Endothelial cell (in vitro differentiated cells): ENCODE measurements at places on chromosomes 16 and 17.

DNA sequence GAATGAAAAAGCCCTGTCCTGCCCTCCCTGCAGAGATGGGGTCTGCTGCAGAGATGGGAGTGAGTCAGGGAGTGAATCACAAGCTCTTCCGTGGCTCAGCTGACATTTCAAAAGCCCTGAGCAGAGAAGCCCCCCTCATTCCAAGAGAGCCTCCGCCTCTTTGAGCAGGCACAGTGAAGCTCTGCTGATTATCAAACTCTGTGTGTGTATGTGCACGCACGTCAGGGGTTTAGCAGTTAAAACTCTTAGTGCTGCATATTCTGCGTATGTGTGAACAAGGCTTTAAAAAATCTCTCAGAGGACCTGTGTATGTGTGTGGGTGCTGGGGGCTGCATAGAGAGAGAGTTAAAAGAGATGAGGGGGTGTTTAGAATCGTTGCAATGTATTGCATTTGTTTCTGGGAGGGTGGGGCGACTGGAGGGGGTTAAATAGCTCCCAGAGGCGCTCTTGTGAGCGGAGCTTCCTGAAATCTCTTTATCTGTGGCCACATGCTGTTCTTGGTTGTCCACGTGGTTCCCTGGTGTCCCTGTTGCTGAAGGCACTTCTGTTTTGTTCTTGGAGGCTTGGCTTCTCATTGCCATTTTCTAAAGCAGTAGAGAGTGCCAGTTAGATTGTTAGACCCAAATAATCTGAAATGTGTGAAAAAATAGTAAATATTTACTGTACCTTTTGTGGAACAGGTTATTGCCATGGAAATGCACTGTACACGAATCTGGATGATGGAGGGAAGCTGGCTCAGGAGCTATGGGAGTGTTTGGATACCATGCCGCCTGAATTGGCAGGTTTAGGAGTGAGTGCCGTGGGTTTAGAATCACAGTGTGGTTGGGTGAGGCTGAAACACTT is 116.6 kb downstream of the PRKCB start:
- DNase-seq, result no peak

DNA sequence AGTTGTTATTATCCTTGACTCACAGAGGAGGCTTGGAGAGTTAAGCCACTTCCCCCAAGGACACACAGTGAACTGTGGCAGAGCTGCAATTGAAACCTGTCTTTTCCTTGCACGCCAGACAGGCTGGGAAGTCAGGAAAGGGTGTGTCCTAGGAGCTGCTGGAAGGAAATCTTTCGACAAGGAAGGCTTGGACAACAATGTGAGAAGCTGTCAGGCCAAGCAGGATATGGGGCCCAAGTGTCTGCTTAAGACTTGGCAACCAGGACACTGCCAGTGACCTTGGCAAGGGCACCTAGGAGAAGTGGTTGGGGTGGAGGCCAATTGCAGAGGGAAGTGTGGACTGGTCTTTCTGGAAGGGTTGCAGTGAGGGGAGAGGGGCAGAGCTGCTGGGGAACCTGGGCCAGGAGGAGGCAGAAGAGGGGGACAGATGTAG is 2.1 kb upstream of the CAMKK1 start:
- DNase-seq, result no peak

GRCh38 chr16:79685871-79686270 is 85.3 kb upstream of the MAF start:
- no peak for DNase-seq

GRCh38 chr16:49340466-49340865 is 33.1 kb upstream of the C16orf78 start:
- DNase-seq, result no peak

- no peak for DNase-seq
Measured at GRCh38 chr17:78526231-78527025, 50.8 kb downstream of the DNAH17 start.

DNA sequence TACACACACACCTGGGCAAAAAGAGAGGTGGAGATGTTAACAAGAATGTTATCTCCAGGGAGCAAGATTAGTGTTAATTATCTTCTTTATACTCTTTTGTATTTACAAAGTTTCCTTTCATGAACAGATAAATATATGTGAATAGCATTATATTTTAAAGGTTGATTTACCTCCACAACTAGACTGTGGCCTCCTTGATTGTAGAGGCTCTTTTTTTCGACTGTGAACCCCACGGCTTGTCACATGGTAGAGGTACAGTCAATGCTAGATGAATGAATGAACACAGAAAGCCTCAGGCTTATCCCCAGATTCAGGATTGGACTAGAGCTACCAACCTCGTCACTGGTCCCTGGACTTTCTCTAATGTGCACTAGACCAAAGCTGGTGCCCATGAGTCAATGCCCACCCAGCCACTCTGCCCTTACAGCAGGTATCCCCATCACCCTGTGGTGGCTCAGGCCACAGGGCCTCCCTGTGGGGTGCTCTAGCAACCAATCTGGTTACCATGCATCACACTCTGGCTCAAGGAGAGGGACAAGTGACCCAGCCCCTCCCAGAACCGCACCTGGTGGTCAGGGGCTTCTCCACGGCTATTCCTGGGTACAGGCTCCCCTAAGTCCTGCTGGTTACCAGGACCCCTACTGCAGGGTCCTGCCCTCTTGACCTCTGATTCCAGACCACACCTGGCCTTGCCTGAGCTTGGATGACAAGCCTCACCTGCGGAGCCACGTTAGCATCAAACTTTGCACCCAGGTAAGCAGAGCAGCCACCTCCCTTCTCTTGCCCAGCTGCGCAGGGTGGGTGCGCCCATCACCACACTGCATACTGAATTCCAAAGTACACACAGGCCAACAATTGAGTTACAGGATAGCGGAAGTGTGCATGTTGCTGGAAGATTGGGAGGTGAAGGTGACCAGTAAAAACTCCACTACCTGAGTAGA is 101.0 kb downstream of the CDYL2 start:
- no peak for DNase-seq

DNA sequence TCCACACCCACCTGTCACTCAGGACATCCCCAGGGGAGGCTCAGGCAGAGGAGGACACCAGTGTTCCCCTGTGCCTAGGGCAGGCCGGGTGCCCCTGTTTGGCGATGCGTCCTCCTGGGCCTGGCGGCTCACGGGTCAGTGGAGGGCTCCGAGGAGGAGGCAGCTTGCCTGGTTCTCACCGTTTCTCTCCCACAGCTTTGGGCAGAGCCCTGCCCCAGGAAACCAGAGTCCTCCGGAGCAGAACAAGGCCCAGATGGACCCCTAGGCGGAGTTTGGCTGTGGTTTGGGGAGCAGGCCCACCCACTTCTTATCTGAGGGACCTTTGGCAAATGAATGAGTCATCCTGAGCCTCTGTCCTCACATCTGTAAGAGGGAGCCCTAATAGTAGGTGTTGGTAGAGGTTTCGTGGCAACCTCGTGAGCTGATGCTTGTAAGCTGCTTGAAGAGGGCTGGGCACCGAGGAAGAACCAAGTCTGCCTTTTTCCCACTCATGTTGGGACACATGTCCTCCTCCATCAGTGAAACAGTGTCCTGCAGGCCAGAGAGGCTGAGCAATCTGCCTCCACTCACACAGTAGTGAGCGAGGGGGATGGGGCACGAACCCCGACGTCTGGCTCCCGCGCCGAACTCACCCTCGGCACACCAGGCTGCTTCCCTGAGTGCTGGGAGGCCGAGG is 247.0 kb upstream of the CIBAR2 start:
- no peak for DNase-seq

- DNase-seq, result peak; percentile 73
Measured at GRCh38 chr17:37770631-37771518, 26.0 kb upstream of the HNF1B start.

GRCh38 chr17:59456428-59456827 is 109.0 kb upstream of the DHX40 start:
- no peak for DNase-seq

DNA sequence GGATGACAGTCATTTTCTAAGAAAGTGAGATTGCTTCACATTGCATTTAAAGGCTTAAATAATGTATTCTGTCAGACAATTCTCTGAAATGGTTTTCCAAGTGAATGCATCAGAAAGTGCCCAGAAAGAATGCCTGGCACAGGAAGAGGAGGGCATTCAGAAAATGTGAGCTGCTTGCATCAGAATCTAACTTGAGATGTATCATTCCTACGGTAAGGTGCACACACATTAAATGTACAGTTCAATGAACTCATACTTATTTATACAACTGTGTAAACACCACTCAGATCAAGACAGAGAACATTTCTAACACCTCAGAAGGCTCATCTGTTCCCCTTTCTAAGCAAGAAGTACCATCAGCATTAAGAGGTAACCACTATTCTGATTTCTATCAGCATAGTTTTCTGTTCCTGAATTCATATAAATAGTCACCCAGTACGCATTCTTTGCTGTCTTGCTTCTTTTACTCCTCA is 638.0 kb downstream of the MAF start:
- DNase-seq, result no peak

DNA sequence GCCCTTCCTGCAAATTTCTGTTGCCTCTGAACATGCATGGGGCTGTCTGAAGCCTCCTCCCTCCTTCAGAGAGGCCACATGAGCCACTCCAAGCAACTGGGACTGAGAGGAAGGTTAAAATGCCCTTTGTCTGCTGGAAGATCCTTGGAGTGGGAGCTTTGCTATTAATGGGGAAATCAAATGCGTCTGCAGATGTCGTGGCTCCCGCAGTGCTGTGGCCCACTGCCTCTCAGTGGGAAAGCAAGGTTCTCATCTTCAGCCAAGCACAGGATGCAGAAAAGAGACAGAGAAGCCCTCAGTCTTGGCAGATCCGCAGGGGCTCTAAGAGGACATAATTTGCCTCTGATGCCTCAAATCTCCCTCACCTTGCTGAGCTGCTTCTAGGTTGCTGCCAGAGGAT is 34.8 kb downstream of the PEMT start:
- no peak for DNase-seq

GRCh38 chr17:50027881-50028735 is 27.8 kb upstream of the ITGA3 start:
- peak; percentile 36 for DNase-seq

DNA sequence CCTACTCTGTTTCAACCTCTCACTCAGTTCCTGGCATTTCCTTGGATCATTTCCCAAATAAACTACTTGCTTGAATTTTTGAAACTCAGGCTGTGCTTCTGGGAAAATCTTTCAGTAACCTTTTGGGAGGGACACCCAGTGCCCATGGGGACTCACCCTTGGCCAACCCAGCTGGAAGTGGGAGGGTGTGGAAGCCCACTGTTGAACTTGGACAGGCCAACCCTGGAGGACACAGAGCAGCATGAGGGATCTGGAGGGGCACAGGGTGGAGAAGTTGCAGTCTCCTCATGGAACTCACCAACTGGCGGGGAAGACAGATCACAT is 11.2 kb downstream of the RTN4RL1 start:
- DNase-seq, result no peak

DNA sequence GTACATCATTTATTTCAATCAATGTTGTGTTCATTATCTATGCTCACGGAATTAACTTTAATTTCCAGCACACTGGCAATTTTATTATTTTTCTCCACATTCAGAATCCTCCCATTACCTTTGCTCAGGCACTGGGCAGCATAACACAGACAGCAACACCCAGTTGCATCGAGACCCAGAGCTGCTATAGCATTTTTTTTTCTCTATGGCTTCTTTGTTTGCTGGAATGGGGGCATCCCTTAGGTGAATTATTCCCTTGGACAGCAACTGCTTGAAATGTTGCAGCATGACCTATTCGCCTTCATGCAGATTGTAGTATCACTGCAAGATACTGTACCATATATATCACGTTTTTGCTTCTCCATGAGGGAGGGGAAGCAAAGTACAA is 88.8 kb downstream of the CHD9NB start:
- DNase-seq, result no peak

DNA sequence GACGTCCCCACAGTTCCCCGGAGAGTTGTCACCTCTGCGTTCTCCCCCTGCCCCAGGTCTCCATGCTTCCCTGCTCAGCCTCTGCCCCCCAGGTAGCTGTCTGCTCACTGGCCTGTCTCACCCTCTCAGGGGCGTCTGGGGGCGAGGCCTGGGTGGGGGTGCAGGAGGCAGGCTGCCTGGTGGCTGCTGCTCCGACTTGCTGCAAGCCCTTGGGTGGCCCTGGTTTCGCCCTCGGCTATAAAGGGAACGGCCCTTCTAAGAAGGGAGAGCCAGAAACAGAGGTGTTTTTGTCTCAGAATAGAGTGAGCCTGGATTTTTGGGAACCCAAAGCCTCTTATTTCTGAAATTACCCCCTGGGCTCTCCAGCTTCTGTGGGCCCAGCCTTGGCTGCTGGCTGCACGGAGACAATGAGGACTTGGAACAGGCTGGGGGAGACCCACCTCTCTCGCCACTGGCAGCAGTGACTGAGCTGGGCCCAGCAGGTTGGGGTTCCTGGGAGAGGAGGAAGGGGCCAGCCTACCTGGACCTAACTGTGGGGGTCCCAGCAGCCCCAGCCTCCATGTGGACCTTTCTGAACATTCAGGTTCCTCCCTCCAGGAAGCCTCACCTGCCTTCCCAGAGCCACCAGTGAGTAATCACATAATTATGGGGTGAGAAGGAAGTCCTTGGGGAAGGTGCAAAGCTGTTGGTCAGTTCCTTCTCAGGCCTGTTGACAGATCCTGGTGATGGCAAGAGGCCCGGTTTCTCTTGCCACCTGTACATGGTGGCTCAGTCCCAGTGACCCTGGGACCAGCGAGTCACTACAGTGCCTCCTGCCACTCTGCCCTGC is 15.5 kb upstream of the SPNS2 start:
- DNase-seq, result no peak

- DNase-seq, result no peak
Measured at GRCh38 chr17:49343273-49343672, 18.8 kb downstream of the ZNF652 start.

- no peak for DNase-seq
Measured at GRCh38 chr17:41393294-41393693, 4.1 kb downstream of the KRT31 start.

DNA sequence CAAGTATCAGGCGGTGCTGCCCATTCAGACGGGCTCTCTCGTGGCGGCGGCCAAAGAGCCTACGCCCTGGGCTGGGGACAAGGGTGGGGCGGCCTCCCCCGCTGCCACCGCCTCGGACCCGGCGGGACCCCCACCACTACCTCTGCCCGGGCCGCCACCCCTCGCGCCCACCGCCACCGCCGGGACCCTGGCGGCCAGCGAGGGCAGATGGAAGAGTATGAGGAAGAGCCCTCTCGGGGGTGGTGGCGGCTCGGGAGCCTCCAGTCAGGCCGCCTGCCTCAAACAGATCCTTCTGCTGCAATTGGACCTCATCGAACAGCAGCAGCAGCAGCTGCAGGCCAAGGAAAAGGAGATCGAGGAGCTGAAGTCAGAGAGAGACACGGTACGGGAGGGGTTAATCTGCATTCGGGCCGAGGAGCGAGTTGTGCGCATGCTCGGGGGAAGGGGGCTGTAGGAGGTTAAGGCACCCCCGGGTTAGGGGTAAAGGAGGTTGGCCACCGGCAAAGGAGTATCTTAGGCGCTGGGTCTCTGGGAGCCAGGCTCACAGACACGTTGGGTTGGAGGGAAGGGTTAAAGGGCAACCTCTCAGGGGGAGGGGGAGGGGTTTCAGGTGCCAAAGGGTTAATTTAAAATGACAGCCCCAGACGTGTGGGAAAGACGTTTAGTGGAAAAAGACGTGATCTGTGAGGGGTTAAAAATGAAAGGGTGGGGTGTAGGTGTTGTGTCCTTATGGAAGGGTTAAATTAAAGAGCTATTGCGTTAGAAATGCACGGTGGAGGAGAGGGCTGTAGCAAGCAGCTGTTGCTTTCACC is 1.4 kb downstream of the MSL1 start:
- peak; percentile 50 for DNase-seq
